ENCODE measurements at places on chromosomes 2 and 18.
A peak's percentile ranks its signal among the peaks of the same experiment; 100 is the strongest.

DNA sequence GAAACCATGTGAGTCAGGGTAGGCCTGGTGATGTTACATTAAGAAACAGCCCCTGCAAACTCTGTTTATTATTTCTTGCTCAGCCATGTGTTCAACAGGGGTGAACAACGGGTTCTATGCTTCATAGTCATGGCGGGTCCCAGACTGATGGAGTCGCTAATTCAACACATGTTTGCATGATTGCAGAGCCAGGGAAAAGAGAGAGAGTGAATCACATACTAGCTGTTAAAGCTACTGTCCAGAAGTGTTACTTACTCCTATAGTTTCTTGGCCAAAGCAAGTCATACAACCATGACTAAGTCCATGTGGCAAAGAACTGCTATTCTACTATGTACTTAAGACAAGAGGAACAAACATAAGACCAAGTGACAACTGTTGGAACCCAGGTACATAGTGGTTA lies 241.2 kb upstream of the SKOR2 start:
- no peak for DNase-seq

DNA sequence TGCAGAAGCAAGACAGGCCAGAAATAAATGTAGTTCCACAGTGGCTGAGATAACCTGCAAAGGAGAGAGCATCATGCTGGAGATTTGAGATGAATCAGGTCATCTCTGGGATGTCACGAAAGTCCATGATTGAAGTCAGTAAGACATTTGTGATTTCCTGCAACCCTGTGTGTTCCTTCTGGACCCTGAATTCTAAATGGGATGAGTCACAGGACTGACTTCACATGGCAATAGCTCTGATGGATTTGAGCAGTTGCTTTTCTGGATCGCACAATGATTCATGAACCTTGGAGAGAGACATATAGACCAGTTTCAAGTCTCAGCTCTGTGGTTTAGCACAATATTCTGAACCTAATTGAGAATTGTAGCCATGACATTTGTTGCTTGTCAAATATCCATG lies 102.9 kb downstream of the TSN start:
- DNase-seq, result no peak

- DNase-seq, result no peak
These were observed 112.2 kb upstream of the NCKAP5 start for GRCh38 chr2:133680343-133681049.

GRCh38 chr2:19209575-19210341 lies 148.7 kb downstream of the OSR1 start:
- DNase-seq, result no peak

DNA sequence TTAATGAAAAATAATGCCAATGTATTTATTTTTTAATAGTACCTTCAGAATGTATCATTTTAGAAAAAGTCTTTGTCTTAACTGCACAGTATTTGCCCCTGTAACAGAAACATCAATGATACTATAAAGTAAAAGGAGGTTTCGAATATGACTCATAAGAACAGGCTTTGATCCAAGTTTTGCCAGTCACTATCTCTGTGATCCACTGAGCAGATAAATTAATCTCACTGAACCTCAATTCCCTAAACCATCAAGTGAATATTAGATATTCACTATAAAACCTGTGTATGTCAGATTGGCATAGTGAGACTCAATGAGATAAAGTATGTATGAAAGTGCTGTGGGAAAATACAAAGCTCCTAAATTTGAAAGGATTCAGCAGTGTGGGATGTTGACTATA lies 292.1 kb downstream of the EXOC6B start:
- DNase-seq, result no peak

- DNase-seq, result no peak
These were observed 17.0 kb upstream of the KANSL1L start for GRCh38 chr2:210188190-210188589.

GRCh38 chr2:3747032-3747654 lies 43.8 kb downstream of the DCDC2C start:
- DNase-seq, result no peak

GRCh38 chr2:130808482-130809268 lies 28.0 kb upstream of the ARHGEF4 start:
- no peak for DNase-seq

GRCh38 chr2:127045792-127046501 lies 61.0 kb downstream of the BIN1 start:
- DNase-seq, result no peak

GRCh38 chr2:75595541-75596395 lies 35.0 kb upstream of the EVA1A start:
- DNase-seq, result no peak

DNA sequence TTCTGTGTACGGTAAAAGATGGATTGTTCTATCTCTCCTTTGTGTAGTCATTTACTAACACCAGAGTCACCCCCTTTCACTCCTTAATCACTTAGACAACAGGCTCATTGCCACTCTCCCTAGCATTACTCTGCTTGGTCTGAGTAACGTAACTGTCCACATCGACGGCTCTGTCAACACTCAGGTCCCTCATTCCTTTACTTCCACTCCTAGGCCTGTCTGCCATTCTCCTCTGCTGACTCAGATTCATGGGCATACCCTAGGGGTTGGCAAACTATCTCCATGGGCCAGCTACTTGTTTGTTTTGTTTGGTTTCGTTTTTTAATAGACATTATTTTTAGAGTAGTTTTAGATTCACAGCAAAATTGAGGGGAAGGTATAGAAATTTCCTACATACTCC lies 243.9 kb downstream of the NR4A2 start:
- no peak for DNase-seq

DNA sequence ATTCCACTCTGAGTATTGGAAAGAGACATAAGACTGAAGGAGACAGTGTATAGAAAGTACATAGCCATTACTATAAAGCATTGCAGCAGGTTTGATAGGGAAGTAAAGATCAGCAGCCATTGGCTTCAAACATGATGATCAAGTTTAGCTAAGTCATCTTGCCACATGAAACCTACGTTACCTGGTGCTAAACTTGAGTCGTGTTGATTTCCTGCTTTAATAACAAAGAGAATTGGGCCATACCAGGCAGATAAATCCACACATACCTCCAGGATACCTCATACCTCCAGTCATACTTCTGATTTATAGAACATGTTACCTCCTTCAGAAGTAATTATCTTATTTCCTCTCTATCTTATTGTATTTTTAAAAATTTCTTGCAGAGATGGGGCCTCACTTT lies 10.3 kb upstream of the KYNU start:
- DNase-seq, result no peak

GRCh38 chr2:43050866-43051265 lies 175.5 kb downstream of the ZFP36L2 start:
- no peak for DNase-seq

DNA sequence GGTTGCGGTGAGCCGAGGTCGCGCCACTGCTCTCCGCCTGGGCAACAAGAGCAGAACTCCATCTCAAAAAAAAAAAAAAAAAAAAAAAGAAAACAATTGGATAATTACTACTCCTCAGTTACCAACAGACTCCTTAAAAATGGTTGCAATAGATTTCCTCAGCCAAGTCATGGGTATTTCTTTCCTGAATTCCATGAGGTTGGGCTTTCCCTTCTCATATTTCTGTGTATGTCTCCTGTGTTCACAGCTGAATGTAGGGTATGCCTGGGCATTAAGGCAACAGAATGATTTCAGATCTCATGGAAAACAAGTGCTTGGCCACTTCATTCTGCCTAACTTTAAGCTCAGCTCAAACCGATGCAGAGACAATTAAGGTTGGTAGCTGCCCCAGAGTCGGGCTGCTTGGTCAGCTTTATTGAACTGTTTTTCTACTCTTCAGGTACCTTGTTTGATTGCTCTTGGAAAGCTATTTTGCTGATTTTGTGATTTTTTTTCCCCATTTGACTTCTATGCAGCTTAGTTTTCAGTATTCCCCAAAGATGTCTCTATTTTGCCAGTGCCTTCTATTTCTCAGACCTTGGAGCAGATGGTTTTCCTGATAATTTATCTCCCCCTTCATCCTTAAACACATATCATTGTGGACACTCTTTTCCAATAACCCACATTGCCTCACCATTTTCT lies 24.8 kb downstream of the KIF5C start:
- no peak for DNase-seq

GRCh38 chr18:10713409-10713808 lies 187.6 kb downstream of the NAPG start:
- DNase-seq, result no peak

DNA sequence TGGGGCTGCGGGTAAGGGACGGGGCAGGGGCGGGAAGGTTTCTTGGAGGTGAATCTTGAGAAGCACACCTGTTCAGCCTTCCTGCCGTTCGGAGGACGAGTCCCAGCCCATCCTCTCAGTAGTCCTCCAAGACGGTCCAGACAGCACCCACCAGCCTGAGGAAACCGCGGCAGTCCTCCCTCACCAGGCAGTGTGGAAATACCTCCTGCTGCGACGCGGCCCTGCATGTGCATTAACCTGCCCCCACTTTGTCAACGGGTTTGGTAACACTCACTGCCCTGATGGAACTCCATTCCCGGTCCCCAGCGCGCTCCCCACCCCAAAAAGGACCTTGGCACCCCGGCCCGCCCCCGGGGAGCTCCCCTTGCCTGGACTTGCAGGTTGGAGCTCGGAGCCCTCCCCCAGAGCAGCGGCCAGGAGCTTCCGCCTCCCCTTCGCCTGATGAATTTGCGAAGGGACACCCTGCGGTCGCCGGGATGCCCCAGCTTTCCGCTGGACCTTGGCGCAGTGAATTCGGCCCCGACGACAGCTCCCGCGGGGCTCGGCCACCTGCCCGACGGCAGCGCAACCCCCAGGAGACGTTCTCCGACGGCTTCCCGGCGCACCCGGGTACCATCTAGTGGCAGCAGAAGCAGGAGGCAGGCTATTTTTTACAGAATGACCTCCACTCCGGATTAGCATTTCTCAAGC lies 31.5 kb downstream of the ACVR1C start:
- DNase-seq, result peak; percentile 25

DNA sequence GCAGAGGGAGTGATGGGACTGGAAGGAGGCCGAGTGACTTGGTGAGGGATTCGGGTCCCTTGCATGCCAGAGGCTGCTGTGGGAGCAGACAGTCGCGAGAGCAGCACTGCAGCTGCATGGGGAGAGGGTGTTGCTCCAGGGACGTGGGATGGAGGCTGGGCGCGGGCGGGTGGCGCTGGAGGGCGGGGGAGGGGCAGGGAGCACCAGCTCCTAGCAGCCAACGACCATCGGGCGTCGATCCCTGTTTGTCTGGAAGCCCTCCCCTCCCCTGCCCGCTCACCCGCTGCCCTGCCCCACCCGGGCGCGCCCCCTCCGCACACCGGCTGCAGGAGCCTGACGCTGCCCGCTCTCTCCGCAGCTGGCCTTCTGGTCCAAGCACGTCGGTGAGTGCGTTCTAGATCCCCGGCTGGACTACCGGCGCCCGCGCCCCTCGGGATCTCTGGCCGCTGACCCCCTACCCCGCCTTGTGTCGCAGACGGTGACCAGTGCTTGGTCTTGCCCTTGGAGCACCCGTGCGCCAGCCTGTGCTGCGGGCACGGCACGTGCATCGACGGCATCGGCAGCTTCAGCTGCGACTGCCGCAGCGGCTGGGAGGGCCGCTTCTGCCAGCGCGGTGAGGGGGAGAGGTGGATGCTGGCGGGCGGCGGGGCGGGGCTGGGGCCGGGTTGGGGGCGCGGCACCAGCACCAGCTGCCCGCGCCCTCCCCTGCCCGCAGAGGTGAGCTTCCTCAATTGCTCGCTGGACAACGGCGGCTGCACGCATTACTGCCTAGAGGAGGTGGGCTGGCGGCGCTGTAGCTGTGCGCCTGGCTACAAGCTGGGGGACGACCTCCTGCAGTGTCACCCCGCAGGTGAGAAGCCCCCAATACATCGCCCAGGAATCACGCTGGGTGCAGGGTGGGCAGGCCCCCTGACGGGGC lies 4.6 kb downstream of the PROC start:
- DNase-seq, result no peak

DNA sequence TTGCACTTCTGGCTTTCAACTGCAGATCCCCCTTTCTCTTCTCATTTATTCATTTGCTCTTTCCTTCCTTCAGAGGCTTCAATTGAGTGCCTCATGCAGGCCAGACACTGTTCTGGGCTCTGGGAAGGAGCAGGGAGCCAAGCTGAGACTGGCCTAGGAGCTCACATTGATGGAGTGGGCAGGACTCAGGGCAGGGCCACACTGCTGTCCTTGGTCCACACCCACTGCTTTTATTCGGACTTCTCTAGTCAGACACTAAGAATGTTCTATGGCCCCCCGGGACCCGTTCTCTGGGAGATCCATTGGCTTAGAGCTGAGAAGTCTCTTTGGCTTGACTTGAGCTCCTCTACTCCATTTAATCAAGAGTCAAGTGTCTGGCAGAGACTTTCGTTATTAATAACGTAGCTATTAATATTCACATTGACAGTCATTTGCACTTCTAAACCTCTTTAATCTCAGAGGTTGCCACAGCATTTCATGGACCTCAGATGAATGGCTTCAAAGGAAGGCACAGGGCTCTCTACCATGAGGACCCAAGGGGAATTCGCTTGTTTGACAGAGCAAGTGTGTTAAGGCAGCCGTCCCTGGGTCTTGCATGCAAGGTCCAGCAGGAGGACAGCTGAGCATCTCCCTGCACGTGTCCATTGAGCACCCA lies 20.1 kb downstream of the SH3RF3 start:
- no peak for DNase-seq

All from activated effector memory CD4-positive, alpha-beta T cell treated with Interleukin-2 at 50 U/mL for 16 hours (primary cell).